ENCODE measurements at places on chromosomes 12 and 14. TPM values are rescaled to one million over a fixed set of nuclear protein-coding genes. Genes with fewer than 3 reads are reported as not detected.

GNG2 gene
- polyA plus RNA-seq, result 262 TPM

PLD4 gene
- polyA plus RNA-seq, result 24.8 TPM

PIWIL1 gene
- 0.66 TPM for polyA plus RNA-seq

SCAF11 gene
- polyA plus RNA-seq, result 56.9 TPM

CLEC12A gene
- polyA plus RNA-seq, result 0.75 TPM

CISTR gene
- 1.2 TPM for polyA plus RNA-seq

SRGAP1 gene
- 17.3 TPM for polyA plus RNA-seq

SMIM41 gene
- polyA plus RNA-seq, result 0.23 TPM

PAPLN gene
- polyA plus RNA-seq, result 32.2 TPM

FAM186B gene
- polyA plus RNA-seq, result 3.4 TPM

CIDEB gene
- 7.8 TPM for polyA plus RNA-seq

NIN gene
- 23.9 TPM for polyA plus RNA-seq

KRT75 gene
- not detected for polyA plus RNA-seq

ANKRD9 gene
- 42.5 TPM for polyA plus RNA-seq

HOXC11 gene
- polyA plus RNA-seq, result not detected

CNTN1 gene
- polyA plus RNA-seq, result 287 TPM

TMEM229B gene
- polyA plus RNA-seq, result 54.6 TPM

SLC5A8 gene
- polyA plus RNA-seq, result 0.40 TPM

RAB15 gene
- 89.6 TPM for polyA plus RNA-seq

B3GNT4 gene
- 7.6 TPM for polyA plus RNA-seq

DIO2 gene
- 2.2 TPM for polyA plus RNA-seq

FGF6 gene
- polyA plus RNA-seq, result not detected

CCDC196 gene
- not detected for polyA plus RNA-seq

TAS2R31 gene
- polyA plus RNA-seq, result 1.6 TPM

IL23A gene
- polyA plus RNA-seq, result 0.80 TPM

DNM1L gene
- polyA plus RNA-seq, result 143 TPM

GDF3 gene
- polyA plus RNA-seq, result 0.12 TPM

LYZ gene
- polyA plus RNA-seq, result 4.1 TPM

WNT1 gene
- 2.0 TPM for polyA plus RNA-seq

KRT74 gene
- 0.20 TPM for polyA plus RNA-seq

INHBC gene
- polyA plus RNA-seq, result 0.13 TPM

MSI1 gene
- polyA plus RNA-seq, result 68.6 TPM

TRPV4 gene
- polyA plus RNA-seq, result 0.78 TPM

PDZRN4 gene
- 6.0 TPM for polyA plus RNA-seq

STAT6 gene
- 37.9 TPM for polyA plus RNA-seq

LRRC10 gene
- polyA plus RNA-seq, result not detected

ARPC3 gene
- polyA plus RNA-seq, result 217 TPM

SMCO3 gene
- polyA plus RNA-seq, result 0.44 TPM

CPSF6 gene
- 72.1 TPM for polyA plus RNA-seq

PSME1 gene
- 96.2 TPM for polyA plus RNA-seq

PTCSC3 gene
- polyA plus RNA-seq, result not detected

SCN8A gene
- 19.0 TPM for polyA plus RNA-seq

KRT78 gene
- polyA plus RNA-seq, result not detected

PPP1R36 gene
- 0.49 TPM for polyA plus RNA-seq

USP15 gene
- 45.2 TPM for polyA plus RNA-seq

ELK3 gene
- polyA plus RNA-seq, result 16.0 TPM
